ENCODE measurements at places on chromosomes 6 and 20.

DNA sequence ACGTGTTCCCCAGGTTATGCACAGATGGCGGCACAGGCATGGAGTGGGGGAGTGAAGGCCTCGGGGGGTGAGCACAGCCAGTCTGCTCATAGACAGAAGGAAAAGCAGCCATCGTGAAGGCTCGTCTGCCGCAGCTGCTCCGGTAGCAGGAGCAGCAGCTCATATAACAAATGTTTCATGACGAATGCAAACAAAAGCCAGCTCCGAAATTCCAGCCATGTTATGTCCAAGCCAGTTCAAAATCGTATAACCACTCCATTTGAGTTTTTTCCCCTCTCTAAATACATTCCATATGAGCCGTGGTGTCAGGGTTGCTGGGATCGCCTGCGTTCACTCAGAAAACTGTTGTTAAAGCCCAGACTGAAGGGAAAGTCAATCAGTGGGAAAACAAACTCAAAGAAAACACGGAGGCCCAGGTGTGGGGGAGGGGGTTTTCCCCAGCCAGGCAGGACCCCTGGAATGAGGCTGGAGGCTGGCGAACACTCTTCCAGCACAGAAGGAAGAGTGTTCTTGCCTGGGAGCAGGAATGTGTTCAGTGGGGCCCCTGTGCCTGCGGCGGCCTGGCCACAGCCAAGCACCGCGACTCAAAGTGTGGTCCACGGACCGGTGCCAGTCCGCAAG is 280.4 kb upstream of the TAB2 start:
- DNase-seq, result no peak

- no peak for DNase-seq
Measured at GRCh38 chr6:42217157-42217518, 523 bp downstream of the MRPS10 start.

GRCh38 chr6:165674155-165675029 is 11.4 kb upstream of the PDE10A start:
- no peak for DNase-seq

GRCh38 chr20:41426086-41426830 is 59.6 kb upstream of the EMILIN3 start:
- DNase-seq, result no peak

GRCh38 chr6:130252527-130253237 is 29.9 kb upstream of the SAMD3 start:
- DNase-seq, result no peak

DNA sequence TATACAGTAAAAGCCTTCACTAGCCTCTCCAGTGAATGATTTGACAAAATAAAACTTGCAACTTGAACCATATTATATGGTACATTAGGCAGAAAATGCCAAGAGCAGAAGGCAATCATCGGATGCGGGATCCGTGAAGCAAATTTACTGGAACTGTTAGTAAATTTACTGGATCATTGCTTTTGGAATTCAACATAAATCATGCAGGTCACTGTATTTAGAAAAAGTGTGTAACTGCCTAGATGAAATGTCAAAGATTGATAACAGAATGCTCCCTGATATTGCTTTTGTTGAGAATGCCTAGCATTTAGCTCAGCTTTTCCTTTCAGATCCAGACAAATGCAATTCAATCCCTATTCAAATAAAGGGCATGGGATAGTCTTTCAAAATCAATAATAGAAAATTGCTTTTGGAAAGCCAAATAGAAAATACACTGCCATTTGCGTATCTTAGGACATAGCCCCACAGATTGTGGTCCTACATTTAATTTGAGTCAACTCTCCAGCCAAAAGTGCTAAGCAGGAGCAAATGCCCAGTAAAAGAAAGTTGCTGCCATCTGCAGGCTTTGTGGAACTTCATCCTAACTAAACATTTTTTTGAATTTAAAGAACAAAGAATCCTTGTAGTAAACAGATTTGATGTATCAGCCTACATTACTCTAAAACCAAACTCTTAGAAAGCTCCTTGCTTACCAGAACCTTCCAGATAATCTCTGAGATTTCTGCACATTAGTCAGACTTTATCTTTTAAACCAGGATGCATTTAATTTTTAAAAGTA is 109.5 kb upstream of the HSF2 start:
- DNase-seq, result no peak

- DNase-seq, result no peak
Measured at GRCh38 chr20:13418263-13419229, 197.5 kb downstream of the ISM1 start.

- DNase-seq, result no peak
Measured at GRCh38 chr6:73079978-73080377, 145.3 kb downstream of the KHDC1L start.

GRCh38 chr20:25044660-25045342 is 13.1 kb downstream of the ACSS1 start:
- DNase-seq, result no peak

DNA sequence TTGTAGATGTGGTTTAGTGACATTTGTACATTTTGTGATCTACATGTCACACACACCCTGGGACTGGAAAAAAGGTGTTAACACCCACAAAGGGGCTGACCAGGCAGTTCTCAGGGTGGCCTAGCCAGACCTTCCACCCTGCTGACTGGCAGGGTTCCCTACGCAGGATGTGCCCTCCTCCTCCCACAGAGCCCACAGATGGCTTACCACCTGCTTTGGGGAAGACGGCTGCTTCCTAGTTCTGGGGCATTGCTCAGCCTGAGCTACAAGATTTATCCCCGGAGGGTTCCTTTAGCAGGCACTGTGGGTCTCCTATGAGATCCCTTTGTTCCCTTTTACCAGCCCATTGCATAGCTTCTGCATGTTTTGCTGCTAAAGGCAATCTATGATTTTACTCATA is 35.1 kb downstream of the SNAP25 start:
- DNase-seq, result no peak

DNA sequence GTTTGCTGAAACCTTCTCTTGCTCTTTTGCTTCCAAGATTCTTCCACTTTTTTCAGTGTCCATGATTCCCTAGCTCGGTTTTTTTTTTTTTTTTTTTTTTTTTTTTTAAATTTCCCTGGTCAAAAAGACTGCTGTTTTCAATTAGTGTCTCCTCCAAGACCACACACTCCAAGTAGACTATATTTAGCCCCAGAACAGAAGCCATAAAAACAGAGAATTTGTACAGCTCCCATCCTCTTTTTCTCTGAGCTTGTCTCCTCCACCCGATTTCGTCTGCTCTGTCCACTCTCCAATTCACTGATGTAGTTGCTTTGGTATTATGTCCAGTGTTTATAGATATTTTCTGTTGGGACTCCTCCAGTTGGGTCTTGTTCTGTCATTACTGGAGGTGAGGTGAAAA is 37.6 kb downstream of the RSPH3 start:
- no peak for DNase-seq

- DNase-seq, result no peak
Measured at GRCh38 chr6:75315978-75316377, 31.4 kb upstream of the TMEM30A start.

DNA sequence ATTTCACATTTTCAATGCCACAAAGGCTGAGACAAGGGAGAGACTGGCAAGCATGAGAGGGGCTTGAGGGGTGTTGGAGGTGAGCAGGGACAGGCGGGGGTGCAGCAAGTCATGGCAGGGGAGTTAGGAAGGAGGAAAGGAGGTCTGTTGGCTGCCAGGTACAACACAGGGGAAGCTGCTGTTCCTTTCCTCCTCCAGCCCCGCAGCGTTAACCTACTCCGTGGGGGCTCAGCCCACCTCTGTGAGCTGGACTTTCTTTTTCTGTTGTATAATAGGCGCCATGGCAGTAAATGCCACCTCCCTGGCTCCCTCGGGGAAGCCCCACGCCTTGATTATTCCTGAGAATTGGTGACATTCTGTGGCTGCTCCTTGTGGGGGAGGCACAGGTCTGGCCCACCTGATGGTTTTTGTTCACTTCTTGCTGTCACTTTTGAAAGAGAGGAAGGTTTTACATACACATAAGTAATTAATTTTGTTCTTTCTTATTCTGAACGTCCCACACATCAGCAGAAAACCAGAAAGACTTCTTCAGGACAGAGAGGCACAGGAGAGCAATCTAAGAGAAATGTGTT is 293.2 kb downstream of the TSHZ2 start:
- DNase-seq, result no peak

DNA sequence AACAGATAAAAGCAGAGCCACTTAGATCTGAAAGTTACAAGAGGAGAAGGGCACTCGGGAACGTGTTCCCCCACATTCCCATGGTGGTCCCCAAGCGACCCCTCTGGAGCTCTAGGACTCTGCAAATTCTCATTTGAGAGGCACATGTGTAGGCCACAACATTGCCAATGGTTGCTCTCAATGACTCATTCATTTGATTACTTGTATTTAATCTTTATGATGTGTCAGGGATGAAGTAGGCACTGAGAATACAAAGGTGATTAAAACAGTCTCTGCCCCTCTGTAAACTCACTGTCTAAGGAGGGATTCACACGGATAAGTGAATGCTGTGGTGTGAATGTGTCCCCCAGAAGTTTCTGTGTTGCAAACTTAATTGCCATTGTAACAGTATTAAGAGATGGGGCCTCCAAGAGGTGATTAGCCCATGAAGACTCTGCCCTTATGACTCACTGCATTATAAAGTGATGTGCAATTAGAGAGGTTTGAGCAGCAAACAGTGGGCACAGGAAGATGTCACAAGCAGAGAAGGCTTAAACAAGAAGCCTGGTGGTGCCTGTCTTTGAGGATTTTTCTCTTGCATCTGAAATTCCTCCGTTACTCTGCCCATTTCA is 34.0 kb upstream of the TRAM2 start:
- DNase-seq, result no peak

DNA sequence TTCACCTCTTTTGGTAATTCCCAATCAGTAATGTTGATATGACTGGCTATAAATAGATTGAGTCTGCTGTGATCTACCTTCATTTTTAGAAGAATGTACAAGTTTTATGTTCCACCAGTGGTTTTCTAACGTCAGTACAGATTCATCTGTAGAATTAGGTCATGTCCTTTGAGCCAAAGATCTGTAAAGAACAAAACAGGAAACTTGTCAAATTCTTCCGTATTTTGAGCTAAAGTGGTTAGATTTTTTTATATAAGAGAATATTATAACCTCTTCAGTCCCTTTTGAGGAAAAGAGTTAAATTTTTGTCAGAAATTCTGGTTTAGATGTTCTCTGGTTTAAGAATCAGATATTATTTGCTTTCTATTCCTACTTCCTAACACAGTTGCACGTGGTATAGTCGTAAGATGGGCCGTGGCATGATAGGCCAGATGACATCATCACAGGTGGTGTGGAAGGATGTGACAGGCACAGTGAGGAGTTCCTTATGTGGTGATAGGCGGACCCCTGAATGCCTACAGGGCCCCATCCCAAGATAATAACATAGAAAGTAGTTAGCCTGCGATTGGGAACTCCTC is 62.3 kb downstream of the SNX9 start:
- no peak for DNase-seq

- DNase-seq, result no peak
Measured at GRCh38 chr6:127266178-127266891, at the start of gene RNF146. Gene RNF146 (plus strand): TSS chr6:127266864. CDS start chr6:127280339, 13,475 bp downstream.

DNA sequence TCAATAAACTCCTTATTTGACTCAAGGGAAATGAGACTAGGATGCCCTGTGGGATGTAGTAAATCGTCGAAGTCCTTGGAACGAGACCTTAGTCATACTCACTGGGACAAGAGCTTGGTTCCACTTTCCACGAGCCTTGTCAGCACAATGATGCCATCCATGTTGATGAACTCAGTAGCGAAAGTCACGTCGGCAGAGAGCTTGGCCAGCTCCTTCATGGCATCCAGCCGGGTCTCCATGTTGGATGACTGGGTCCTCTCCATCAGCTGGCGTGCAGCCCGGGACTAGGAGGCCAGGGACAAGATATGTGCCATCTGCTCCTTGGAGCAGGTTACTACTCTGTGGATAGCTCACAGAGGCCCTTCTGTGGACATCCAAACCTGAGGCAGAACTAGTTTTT is 17.5 kb downstream of the ELMO2 start:
- no peak for DNase-seq

GRCh38 chr20:60249436-60249835 is 291.2 kb downstream of the CDH26 start:
- DNase-seq, result no peak

GRCh38 chr6:18473755-18474154 is 86.6 kb downstream of the RNF144B start:
- no peak for DNase-seq

DNA sequence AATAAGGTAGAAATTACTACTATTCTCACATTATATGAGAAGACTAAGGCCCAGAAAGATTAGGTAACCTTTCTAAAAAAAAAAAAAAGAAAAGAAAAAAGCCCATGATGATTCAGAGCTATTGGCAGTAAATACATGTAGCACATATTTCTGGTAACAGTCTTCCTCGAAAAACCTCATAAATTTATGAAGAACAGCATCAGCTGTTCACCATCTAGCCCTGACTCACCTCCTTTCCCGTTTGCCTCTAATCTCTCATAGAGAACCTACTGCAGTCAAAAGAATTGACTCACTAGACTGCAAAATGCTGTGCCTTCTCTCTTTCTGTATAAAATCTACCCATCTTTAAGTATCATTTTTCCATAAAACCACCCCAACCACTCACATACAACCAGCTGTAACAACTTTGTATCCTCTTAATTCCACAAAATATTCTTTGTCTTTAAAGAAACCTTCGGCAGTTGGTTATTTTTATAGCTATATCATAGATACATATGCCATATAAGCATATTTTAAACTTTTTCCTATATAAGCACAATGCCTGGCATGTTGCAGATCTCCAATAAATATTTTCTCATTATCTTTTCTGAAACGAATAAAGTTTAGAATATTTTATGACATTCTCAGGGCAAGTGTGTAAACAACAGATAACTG is 152.7 kb upstream of the ENPP5 start:
- DNase-seq, result no peak

DNA sequence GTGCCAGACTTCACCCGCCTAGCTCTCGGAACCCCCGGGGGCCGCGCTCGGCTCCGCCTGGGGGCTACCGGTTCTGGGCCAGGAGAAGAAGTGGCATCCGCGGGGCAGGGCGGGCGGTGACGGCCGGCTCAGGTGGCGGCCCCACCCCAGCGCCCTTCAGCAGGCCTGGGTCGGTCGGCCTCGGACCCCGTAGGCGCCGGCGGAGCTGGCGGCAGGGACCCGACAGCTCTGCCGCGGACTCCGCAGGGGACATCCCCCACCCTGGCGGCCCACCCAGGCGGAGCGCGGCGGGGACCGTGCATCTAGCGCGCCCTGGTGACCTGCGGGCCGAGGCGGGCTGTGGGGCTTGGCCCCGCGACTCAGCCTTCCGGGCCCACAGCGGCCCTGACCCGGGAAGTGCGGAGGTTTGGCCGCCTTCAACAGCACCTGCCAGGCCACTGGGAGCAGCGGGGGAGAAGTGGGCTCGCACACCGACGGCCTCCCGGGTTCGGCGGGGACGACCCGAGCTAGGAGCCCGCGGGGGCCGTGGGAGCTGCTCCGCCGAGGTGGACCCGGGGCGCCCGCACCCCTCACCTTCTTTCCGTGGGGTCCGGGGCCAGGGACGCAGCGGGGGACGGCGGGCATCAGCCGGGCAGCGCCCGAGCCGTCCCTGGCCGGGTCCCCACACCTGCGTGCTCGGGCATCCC is 87.1 kb downstream of the TMEM242 start:
- no peak for DNase-seq

GRCh38 chr20:59837623-59838394 is 95.6 kb downstream of the SYCP2 start:
- no peak for DNase-seq

DNA sequence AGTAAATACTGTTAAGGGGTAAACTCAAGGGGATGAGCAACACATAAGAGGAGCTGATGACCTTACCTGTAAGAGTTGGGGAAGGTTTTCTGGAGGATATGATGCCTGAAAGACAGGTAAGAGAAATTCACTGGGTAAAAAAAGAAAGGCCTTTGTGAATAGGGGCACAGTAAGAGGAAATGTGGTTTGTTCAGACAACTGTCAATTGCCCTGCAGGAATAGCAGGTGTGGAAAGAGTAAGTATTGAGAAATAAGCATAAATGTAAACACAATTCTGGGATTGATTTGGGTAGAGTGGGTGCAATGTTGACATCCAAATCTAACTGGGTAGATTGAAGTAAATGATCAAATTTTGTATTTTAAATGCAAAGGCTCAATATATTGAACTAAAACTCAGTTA is 670.0 kb downstream of the DHX35 start:
- DNase-seq, result no peak

Measured in cortex of kidney (tissue), 1 donor.